ENCODE measurements at places on chromosomes 3 and 15.

GRCh38 chr3:12999147-13000140 lies 73.8 kb downstream of the IQSEC1 start:
- no peak for DNase-seq

- DNase-seq, result no peak
Observed at GRCh38 chr3:40608091-40608490, 83.3 kb downstream of the ZNF621 start.

GRCh38 chr3:11819146-11819689 lies 27.5 kb downstream of the TAMM41 start:
- DNase-seq, result no peak

DNA sequence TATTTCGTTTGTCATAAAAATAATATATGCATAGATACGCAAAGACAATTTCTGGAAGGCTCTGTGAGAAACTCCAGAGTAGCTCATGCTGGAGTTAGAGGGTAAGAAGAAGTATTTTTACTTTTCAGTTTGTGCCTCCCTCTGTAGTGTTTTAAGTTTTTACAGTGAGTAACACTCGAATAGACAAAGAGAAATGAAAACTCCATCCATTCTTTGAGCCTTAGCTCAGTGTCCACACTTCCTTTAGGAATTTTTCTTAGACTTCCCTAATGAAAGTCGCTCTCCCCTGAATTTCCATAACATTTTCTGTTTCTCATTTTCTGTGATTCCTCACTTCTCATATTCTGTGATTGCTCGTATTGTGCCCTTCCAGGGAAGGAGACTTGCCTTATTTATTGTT lies 2.1 kb downstream of the BLOC1S6 start:
- no peak for DNase-seq

DNA sequence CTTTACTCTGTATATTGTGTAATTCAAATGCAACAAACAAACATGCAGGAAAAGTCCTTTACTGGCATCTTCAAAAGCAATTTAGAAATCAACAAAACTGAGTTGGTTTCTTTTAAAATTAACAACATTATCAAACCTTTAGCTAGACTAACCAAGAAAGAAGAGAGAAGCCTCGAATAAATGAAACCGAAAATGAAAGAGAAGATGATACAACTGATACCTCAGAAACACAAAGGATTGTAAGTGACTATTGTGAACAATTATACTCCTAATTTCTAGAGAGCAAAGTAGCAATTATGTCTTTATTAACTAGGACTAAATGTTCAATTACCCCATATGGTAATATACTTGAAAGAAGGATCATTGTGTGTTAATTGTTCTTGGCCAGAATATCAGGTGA lies 49.2 kb upstream of the P3H2 start:
- no peak for DNase-seq

GRCh38 chr3:76582098-76582497 lies 457.8 kb upstream of the ROBO2 start:
- DNase-seq, result no peak

DNA sequence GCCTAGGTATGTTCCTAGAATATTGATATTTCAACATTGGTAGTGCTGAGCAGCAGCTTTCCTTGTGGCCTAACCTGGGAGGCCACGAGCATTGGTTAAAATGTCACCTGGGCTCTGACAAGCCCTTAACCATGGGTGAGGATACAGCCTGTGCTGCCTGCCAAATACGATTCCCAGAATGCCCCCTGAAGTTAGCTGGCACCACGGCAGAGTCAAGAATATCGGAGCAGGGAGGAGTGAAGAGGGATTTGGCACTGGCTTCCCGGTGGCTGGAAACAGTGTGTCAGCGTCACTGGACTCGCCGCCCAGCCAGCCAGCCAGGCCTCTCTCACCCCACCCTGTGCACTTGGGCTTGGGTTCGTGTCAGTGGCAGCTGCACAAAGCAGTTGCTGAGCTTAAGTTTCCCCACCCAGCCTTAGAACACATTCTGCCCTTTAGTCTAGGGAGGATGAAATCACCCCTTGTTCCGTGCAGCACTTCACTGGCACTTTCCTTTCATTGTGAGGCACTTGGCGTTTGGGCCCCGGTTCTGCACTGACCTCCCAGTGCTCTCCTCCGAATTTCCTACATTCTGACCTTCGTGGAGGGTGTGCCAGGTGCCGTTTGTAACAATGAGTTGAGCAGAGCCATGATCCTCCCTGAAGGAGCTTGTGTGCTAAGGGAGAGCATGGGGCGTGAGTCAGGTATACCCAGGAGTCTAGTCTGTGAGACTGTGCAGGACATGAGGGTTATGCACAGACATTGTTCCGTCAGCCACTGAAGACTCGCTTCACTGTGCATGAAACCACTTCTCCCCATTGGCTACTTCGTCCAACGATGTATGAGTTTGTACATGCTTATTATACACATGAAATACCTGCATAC lies 152.8 kb upstream of the BHLHE40 start:
- no peak for DNase-seq

- no peak for DNase-seq
Observed at GRCh38 chr3:144948711-144949110, 977.1 kb downstream of the DIPK2A start.

GRCh38 chr3:170499562-170500156 lies 81.0 kb downstream of the CLDN11 start:
- DNase-seq, result peak; percentile 15

GRCh38 chr3:33144433-33144832 lies 30.6 kb downstream of the CRTAP start:
- no peak for DNase-seq

DNA sequence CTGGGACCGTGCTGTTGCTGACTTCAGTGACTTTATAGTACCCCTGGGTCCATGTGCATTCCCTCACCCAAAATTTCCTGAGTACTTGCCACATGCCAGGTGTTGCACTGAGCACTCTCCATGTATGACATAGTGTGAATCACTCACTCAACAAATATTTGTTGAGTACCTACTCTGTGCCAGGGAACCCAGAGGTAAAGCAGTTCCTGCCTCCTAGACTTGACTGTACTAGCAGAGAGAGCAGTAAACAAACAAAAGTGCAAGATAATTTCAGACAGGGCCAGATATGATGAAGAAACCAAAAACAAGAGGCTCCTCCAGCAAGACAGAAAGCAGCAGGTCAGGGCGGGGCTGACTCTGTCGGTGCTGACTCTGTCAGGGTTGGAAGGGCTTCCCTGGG lies 12.2 kb downstream of the TGM4 start:
- DNase-seq, result no peak

DNA sequence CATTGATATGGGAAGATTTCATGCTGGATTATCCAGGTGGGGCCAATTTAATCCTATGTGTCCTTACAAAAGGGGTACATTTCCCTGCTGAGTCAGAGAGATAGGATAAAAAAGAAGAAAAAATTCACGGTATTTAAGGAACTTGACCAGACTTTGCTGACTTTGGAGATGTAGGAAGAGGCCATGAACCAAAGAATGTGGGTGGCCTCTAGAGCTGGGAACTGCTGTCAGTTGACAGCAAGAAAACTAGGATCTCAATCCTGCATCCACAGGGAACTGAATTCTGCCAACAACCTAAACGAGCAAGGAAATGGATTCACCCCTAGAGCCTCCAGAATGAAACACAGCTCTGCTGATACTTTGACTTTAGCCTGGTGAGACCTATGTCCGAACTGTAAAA lies 148.1 kb upstream of the SLC24A5 start:
- DNase-seq, result no peak

GRCh38 chr15:84811151-84811550 lies 6.0 kb upstream of the ALPK3 start:
- no peak for DNase-seq

GRCh38 chr3:9933561-9934234 lies at the start of gene CRELD1:
TSS of gene CRELD1 (plus strand) at chr3:9933834. CDS start at chr3:9934439, 605 bp downstream.
- peak; percentile 99 for DNase-seq

DNA sequence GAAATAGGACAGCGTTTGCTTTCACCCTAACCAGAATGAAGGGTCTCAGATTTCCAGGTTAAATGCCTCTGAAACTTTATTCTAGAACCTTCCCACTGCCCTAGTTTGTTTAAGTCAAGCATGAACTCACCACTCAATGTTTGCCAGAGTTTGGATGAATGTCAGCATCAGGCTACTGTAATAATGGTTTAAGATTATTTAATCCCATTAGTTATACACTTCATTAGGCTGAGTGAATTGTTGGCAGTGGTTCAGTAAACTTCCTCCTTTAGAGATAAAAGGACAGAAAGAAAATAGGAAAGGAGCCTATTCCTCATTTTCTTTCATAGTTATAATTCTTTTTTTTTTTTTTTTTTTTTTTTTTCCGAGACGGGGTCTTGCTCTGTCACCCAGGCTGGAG lies 401.9 kb upstream of the TPRG1 start:
- DNase-seq, result no peak

DNA sequence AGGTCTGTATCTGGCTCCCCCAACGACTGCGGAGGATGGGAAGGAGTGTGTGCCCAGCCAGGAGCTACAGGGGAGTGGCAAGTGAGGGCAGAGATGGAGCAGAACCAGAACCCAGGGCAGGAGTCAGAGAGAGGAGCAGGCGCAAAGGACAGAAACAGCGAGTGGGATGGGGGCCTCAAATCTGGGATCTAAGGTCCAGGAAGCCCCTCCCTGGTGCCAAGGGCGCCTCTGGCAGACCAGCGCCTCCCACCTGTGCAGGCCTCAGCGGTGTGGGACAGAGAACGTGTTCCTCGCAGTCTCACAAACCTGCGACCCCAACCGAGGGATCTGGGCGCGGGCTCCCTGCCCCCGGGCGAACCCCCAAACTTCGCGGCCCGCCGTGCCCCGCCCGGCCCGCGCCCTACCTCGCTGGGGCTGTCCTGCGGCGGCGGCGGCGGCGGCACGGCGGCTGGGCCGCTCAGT lies 301 bp downstream of the PCBP4 start:
- DNase-seq, result no peak

- DNase-seq, result no peak
Observed at GRCh38 chr3:72380193-72380592, 468.1 kb downstream of the SHQ1 start.

- no peak for DNase-seq
Observed at GRCh38 chr3:156535162-156535627, 19.7 kb downstream of the SSR3 start.

GRCh38 chr15:64146885-64147681 lies 4.4 kb upstream of the SNX22 start:
- peak; percentile 79 for DNase-seq

GRCh38 chr15:59160880-59161593 lies 45.6 kb upstream of the LDHAL6B start:
- peak; percentile 13 for DNase-seq

DNA sequence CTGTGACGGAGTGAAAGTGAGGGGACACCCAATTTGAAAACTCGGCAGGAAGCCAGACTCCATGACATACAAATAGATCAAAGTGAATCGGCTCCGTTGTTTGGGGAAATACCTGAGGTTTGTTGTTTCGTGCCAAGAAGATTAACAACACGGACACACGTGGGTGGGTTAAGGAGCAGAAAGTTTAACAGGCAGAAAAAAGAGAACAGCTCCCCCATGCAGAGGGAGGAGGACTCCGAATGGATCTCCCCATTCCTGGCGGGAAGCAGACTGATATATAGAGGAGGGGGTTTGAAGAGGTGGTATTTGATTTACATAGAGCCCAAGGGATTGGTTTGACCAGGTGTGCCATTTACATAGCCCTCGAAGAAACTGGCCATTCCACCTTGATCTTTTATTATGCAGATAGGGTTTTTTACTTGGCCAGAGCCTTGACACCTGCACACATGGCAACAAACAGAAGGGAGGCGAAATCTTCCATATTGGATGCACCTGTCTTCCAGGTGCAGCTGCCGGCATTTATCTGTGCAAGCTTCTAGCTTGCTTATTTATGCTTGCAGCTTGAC lies 4.8 kb upstream of the SACM1L start:
- no peak for DNase-seq

DNA sequence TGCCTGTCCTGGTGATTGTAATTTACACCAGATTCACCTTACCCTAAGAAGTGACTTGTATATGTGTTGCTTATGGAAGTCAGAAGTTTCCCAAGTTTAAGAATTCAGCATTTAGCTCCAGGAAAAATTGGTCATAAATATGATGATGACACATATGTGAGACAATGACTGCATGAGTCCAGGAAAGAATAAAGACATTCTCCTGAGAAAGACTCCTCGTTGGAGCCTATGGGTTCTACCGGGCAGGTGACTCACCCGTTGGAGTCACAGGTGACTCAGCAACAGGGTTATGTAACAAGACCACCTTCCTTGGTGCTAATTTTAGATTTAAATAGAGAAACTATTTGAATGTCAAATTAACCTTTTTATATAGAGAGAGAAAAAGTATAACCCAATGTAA lies 662.4 kb downstream of the FHIT start:
- no peak for DNase-seq

GRCh38 chr15:91589360-91589759 lies 264.1 kb upstream of the SLCO3A1 start:
- no peak for DNase-seq

- DNase-seq, result peak; percentile 18
Observed at GRCh38 chr15:93331545-93332167, 242.6 kb upstream of the RGMA start.

DNA sequence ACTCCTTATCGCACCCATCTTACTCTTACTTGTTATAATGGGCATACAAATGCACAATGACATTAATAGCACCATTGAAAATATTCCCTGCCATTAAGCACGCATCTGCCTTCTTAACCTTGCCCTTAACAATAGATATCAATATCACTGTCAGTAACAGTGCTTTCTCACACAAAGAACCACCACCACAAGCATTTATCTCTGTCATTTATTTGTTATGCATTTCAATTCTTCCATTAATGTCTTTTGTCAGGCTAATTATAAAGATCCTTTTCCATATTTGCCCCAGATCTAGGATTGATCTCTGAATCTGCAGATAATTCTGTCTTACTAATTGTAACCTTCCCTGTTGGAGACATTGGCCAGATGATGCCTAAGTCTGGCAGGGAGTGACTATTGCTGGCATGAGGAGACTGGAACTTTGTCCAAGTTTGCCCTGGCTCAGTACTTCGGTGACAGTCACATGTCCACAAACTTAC lies 419.6 kb upstream of the TGFBR2 start:
- no peak for DNase-seq

DNA sequence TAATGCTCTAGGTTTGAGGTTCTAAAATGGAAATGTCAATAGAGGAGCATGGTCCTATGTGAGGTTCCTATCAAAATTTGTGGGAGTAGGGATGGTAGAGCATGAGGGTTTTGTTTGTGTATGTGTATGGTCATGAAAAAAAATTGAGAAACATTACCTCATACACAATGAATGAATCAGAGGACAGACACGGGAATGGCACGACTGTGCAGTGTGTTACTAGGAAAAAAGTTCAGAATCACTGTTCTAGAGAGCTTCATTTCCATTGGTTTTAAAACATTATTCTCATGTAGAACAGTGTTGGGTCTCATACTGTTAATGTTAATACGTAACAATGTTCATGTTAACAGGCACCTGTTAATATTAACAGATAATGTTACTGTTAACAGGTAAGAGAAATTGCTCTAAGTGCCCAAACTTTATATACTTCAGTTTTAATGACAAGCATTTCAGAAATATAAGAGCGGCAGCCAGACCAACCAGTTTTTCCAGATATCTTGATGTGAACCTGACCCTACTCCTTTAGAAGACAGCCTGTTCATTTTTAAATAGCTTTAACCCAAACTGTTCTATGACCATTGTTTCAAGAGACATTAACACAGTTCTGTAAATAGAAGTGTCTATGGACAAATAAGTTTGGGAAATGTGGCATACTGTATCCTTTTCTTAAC lies 48.0 kb downstream of the SLC15A2 start:
- DNase-seq, result no peak

- DNase-seq, result no peak
Observed at GRCh38 chr3:160091441-160091840, 102.8 kb downstream of the IL12A start.

GRCh38 chr3:36600404-36600803 lies 163.9 kb downstream of the DCLK3 start:
- DNase-seq, result no peak

- no peak for DNase-seq
Observed at GRCh38 chr3:16415911-16416476, 97.5 kb downstream of the RFTN1 start.

- DNase-seq, result no peak
Observed at GRCh38 chr3:37645517-37646380, 215.9 kb upstream of the CTDSPL start.
